ENCODE measurements at places on chromosomes 11 and 22.

DNA sequence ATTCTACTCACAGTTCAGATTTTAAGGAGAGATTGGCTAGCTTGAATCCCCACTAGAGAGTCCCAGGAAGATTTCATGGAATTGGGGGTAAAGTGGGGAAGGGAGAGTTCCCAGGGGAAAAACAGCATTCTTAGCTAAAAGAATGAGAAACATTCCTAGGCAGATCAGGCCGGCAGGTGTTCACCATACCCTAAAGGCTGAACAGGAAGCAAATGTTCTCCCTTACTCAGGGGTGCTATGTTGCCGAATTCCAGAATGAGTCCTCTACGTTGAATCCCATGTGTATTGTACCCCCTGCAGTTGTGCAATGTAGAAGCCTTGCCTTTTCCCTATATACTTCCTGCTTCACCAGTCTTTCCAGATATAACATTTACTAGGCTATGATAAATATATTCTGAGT, 135.2 kb upstream of the NCAM1 start:
- no peak for DNase-seq

DNA sequence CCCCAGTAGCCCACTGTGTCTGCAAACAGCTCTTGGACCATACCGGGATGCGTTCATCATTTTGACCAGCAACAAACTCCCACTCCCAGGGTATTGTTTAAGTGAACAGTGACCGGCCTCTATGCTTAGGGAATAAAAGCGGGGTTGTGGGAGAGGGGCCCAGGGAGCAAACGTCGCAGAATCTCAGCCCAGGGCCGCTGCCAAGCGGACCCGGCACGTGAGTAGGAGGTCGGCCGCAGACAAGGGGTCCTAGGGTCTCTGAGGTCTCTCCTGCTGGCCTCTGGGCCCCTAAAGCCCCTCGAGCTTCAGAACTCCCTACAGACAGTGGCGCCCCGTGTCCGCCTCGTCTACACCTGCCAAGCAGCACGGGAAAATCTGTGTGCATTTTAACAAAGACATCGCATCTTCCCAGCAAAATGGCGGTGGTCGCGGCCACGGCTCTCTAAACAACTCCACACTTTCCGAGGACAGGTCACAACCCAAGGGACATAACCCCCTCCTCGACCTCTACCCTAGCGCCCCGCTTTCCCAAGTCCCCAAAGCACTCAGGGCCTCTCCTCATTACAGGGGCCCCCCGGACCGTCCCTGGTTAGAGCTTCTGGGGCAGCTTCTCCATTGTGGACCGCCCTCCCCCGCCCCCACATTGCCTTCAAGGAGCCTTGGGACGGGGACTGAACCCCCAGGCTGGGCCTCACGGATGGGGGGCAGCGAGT, 3.9 kb upstream of the GCAT start:
- no peak for DNase-seq

- no peak for DNase-seq
These were observed 377.0 kb downstream of the DDX10 start for GRCh38 chr11:109041876-109042275.

GRCh38 chr11:61599968-61600710, 19.3 kb upstream of the SYT7 start:
- DNase-seq: no peak

GRCh38 chr11:31802990-31803812, 7.9 kb downstream of the PAX6 start:
- no peak for DNase-seq

- no peak for DNase-seq
These were observed 39.3 kb downstream of the LARGE2 start for GRCh38 chr11:45961751-45962240.

GRCh38 chr22:21936151-21936775, 16.4 kb downstream of the PPM1F start:
- DNase-seq: no peak

GRCh38 chr22:10781571-10782403, 4746.2 kb upstream of the OR11H1 start:
- DNase-seq: no peak

- DNase-seq: no peak
These were observed 1.7 kb upstream of the RASSF10 start for GRCh38 chr11:13007182-13008060.

- DNase-seq: peak; percentile 20
These were observed 101.1 kb upstream of the SLC22A12 start for GRCh38 chr11:64489831-64490441.

DNA sequence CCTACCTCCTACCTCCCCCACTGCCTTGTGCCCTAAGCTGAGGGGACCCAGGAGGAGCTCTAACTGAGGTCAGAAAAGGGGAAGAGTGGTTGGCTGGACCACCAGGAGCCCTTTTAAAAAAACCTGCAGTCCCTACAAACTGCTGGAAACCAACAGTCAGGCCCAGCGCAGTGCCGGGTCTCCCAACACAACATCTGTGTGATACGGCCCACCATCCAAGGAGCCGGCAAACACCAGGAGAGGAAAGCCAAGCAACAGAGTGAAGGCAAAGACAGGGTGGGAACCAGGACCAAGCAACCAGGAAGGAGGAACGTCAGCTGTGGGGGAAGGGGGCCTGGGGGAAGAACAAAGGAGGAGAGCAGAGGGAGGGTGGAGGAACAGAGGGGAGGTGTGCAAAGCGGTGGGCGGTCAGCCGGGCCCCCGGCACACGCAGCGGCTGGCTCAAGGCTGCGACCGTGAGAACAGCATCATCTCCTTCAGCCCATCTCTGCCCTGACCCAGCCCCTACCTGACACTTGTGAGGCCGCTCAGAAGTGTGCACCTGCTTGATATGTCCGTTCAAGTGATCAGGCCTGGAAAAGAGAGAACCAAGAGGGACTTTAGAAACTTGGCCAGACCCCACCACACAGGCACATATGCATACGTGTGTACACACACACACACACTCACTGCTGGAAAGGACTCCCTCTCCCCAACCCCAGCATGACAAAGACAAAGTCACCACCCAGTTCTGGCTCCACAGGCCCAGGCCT, 3.6 kb downstream of the PATZ1 start:
- no peak for DNase-seq

GRCh38 chr22:49953680-49954344, 6.8 kb upstream of the PIM3 start:
- no peak for DNase-seq

DNA sequence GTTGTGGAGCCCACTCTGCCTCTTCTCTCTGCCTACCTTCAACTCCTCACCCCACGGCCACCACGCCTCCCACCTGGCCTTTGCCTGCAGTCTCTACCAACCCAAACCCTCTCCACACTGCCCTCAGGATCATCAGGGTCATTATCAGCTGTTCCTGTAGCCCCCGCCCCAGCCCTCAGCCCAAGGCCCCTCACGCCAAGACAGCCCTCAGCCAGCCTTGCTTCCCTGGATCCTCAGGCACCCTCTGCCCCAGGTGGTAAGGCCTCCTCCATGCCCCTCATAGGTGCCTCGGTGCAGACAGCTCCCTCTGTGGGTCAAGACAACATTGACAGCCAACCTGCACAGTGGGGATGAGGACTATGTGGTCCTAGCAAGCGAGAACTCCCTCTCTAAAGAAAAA, 1.7 kb downstream of the SBF1 start:
- no peak for DNase-seq

DNA sequence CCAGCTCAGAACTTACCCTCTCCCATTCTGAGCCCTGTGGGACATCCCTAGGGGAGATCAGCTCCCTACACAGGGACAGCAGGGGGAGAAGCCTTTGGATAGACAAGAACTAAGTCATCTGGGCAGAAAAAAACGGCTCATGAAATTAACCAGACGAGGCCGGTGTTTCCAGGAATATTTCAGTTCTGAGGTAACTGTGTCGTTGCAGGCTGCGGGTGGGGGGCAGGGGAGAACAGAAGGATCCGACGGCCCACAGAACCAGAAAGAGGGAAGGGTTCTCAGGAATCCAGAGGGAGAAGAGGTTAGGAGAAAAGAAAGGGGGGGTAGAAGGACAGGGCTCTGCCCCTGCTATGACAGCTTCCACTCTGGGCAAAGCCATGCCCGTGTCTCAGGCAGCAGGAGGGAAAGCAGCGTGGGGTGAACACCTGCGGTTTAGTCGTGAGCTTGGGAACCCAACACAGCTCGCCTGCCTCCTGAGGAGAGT, 3.6 kb downstream of the CLCF1 start:
- no peak for DNase-seq

- no peak for DNase-seq
These were observed 44.1 kb upstream of the CCDC188 start for GRCh38 chr22:20194681-20195593.

GRCh38 chr11:84437071-84437980, 1151.2 kb upstream of the CCDC90B start:
- DNase-seq: no peak

DNA sequence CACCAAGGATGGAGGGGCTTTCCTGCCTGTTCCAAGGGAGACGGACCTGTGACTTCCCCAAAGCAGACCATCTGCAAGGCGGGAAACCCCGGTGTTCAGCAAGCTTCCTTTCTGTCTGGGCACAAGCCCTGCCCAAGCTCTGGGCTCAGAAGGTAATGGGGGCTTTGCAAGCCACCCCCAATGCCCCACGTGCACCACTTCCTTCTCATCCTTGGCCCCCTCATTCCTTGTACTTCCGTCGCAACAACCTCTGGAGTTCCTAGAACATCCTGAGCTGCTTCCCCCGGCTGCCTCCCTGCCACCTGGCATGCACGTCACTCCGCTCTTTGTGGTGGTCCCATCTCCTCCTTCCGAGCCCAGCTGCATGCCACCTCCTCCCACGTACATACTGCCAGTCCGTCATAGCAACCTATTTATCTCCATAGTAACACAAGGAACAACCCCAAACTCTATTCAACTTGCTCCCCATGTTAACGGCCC, 3.9 kb downstream of the MYEOV start:
- no peak for DNase-seq

- no peak for DNase-seq
These were observed 5.7 kb downstream of the TSKU start for GRCh38 chr11:76788661-76789442.

GRCh38 chr11:95404370-95404769, 173.4 kb upstream of the SESN3 start:
- no peak for DNase-seq

GRCh38 chr11:72411623-72412419, 22.5 kb downstream of the CLPB start:
- no peak for DNase-seq

- DNase-seq: no peak
These were observed 17.3 kb upstream of the PLET1 start for GRCh38 chr11:112277941-112278340.

GRCh38 chr11:14764579-14765527, 121.2 kb downstream of the PDE3B start:
- no peak for DNase-seq

DNA sequence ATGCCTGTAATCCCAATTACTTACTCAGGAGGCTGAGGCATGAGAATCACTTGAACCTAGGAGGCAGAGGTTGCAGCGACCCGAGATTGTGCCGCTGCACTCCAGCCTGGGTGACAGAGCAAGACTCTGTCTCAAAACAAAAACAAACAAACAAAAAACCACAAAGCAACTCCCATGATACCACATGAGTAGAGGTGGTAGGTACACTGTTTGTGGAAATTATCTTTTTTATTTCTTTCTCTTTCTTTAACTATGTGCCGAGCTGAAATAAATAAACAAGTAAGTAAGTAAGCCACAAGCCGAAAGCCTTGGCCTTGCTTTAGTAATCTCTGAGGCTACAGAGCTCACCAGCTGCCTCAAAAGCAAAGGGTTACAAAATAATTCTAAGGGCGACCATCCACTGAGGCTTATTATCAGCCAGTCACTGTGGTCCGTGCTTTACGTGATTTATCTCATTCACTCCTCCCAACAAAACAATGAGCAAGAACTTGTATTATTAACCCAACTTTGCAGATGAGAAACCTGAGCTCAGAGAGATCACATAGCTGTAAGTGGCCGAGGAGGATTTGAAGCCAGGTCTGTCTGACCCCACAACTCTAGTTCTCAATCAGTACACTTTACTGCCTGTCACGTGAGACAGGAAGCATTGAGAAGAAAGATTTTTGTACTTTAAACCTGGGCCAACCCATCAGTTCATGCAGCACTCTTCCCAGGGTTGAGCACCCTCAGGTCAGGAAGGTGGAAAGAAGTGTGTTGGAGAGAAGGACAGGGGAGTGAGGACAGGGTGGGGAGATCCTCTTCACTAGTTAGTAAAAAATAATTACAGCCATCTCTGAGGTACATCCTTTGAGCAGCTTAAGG, 69.8 kb upstream of the MTMR2 start:
- DNase-seq: no peak

DNA sequence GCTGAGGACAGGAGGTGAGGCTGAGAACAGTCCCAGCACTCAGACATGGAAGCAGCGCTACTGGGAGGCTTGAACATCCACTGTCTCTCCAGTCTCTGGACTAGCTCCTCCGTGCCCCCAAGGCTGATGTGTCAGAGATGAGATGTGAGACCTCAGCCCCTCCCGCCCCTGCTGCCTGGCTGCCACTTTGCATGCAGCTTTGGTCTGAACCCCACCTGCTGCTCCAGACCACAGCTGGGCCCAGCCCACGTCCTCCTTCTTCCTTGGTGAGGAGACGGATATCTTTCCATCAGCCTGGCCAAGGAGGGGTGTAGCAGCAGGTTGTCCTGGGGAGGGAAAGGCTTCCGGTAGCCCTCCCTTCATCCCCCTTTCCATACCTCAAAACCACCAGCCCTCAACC, 148.0 kb upstream of the B3GAT1 start:
- DNase-seq: no peak

DNA sequence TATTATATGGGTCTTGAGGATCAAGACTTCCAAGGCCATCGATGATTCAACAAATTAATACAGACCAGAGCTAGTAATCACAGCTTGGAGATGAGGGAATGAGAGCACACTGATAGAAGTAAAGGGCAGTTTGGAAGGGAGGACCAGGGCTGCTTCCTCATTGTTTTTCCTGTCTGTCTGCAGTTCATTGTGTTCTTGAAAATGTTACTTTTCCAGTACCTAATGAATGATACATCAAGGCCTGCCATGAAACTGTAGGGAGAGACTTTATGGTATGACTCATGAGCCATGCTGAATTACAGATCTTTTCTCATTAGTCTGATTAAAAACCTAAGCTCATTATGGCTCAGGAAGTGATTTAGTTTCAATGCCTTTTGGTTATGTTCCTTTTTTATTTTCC, 855.6 kb downstream of the KCNA4 start:
- DNase-seq: no peak

DNA sequence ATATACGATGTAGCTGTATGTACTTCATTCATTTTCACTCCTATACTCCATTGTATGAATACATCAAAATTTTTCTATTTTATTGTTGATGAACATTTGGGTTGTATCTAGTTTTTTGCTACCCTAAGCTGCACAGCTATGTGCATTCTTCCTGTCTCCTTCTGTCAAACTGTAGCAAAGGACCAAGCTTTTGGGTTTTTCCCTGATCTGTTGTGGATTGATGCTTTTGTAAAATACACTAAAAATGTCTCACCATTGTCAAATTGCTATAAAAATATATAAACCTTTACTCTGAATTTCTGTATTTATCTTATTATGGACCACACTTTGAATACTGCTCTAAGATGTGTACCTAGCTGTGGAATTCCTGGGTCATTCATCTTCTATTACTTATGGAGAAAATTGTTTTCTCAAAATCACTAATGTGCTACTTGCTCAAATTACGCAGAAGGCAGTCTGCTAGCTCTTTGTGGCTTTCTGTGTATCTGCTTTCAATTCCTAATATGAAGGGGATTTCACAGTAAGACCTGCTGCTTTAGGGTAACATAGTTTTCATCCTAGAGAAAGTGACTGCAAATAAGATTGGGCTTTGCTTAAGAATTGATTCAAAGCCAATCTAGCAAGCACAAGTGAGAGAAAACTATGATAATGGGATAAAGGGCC, 123.4 kb downstream of the CYP2R1 start:
- DNase-seq: no peak

- no peak for DNase-seq
These were observed 273.2 kb downstream of the TENM4 start for GRCh38 chr11:79167510-79168188.

All from stimulated activated CD8-positive, alpha-beta memory T cell treated with anti-CD3 and anti-CD28 coated beads, Interleukin-7, amount 100 ng/mL, for 48 hours (primary cell).